Stimulated activated CD8-positive, alpha-beta memory T cell treated with anti-CD3 and anti-CD28 coated beads, Interleukin-2, amount 100 ng/mL, for 1 hour (primary cell): ENCODE measurements at places on chromosomes 4 and X.
A peak's percentile ranks its signal among the peaks of the same experiment; 100 is the strongest.

GRCh38 chrX:103530545-103530944, 11.3 kb upstream of the RAB40A start:
- DNase-seq, result no peak

- no peak for DNase-seq
Observed at GRCh38 chr4:10565166-10565780, 108.0 kb upstream of the ZNF518B start.

GRCh38 chrX:50202539-50202938, 1.7 kb upstream of the AKAP4 start:
- DNase-seq, result no peak

DNA sequence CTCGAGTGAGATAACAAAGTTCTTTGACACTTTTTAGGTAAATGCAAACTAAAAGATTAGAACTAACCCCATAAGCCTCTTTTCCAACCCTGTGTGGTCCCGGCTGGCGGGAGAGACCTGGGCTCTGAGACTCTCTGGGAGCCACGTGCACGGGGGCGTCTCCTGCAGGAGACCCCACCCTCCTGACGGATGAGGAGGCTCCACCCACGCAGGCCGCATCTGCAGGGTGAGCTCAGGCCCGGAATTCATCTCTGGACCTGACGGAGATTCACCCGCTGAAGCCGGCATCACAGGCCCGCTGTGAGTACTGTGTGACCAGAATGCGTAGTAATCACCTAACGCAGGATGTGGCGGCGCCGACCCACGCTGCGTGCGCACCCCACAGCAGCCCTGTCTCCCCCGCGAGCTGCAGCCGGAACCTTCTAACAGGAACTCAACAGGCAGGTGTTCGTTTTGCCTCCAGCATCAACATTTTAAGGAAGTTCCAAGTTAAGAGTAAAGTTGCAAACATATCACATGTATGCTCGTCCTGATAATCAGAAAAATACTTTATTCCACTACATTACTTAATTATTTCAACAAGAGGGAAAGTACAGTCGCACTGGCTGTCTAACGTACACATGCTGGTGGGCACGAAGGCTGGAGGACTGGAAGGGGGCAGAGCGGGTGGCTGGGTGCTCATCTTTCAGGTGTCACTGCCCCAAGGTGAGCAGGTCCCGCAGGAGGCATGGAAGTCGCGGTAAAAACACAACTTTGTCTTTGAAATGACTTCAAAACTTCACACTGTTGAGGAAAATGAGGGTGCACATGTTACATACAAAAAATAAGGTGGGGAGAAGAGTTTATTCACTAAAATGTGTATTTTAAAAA, 44.5 kb downstream of the FGFRL1 start:
- DNase-seq, result peak; percentile 58

DNA sequence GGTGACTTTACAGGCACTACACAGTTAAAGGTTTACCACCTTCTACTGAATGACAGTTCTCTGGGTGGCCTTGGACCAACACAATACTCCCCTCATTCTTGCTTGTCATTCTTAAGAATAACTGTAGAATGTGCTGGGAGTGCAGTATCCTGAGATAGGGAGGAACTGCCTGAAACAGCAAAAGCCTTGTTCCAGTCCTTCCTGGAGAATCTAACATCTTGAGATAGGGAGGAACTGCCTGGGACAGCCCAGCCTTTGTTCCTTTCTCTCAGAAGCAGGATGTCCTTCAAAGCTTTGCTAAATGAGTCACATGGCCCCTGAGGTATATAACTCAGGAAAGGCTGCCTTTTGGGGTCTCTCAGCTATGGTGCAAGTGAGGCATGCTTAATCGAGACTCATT, 145.7 kb upstream of the MBNL3 start:
- no peak for DNase-seq

DNA sequence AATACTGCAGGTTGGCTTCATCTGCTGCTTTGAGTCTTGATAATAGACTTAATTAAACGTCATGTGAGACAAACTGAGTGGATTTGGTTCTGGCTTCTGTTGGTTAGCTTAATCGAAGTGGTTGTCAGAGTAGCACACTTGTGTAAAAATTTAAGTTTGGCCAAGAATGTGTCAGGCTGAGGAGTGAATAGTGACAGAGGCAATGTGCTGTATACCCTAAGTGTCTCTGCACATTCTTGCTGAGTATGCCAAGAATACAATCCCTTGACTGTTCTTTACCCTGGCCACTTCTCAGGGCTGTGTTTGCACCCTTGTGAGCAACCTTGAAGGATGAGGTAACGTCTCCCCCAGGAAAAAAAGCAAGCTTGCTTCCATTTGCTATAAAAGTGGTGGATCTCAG, 14.9 kb downstream of the RPS3A start:
- DNase-seq, result no peak

DNA sequence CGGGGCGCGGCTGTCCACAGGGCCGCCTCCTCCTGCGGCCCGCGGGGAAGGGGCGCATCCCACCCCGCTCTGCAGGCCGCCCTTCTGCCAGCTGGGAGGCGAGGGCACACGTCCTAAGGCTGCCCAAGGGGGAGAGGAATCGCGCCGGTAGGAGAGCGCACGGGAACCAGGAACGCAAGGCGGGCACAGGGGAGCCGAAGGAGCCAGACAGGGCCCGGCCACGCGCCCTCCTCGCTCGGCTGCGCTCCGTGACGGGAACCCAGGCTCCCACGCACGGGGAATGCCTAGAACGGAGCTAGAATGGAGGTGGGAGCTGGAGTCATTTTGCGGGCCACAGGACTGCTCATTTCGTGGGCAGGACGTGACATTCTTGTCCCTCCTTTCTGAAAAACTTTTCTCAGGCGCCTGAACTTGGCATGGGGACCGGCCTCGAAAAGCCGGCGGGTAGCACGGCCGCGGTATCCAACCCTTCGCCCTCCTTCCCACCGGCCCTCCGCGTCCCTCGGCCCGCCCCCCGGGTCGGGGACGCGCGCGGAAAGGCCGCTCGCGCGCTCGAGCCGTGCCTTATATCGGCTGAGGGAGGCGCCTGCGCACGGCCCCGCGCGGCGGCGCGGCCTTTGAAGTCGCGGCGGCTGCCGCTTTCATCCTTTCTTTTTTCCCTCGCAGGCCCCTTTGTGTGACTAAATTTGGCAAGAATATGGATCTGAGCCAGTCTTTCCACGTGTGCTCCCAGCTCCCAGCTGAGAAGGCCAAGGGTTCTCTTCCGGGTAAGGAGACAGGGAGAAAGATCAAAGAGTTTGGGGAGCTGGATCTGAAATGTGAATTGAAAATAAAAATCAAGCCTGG, 4.2 kb upstream of the LEF1 start:
- no peak for DNase-seq

DNA sequence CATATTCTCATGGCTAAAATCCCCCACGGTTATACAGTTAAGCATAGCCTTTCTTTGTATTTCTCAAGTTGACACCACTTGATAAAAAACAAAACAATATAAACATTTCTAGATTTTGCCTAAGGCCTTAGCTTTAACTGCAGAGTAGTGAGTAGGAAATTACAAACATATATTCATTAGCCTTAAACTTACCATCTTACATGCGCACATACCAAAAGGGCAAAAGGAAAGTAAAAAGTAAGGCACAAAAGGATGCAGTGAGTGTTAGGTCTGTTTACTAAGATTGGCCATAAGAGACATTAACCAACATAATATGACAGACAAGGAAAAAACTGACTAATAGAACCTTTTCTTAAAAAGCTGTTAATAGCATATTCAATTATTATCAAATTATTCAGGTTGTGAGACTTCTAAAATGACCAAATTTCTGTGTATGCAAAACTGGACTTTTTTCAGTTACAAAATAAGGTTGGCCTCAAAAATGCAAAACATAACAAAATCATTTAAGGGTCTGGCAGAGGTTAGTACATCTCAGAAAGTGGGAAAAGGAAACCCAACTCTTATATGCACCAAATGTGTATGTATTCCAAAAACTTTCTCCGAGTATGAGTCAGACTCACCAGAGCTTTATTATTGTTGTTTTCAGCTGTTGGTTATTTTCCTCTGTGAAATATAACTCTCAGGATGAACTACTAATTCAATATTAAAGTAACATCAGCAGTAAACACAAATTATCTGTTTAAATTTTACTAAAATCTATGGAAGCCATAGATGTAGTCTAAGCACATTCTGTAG, 39.9 kb downstream of the SEPSECS start:
- no peak for DNase-seq
